Cortex of kidney (tissue), 1 donor: ENCODE measurements at places on chromosomes 2 and 18.

DNA sequence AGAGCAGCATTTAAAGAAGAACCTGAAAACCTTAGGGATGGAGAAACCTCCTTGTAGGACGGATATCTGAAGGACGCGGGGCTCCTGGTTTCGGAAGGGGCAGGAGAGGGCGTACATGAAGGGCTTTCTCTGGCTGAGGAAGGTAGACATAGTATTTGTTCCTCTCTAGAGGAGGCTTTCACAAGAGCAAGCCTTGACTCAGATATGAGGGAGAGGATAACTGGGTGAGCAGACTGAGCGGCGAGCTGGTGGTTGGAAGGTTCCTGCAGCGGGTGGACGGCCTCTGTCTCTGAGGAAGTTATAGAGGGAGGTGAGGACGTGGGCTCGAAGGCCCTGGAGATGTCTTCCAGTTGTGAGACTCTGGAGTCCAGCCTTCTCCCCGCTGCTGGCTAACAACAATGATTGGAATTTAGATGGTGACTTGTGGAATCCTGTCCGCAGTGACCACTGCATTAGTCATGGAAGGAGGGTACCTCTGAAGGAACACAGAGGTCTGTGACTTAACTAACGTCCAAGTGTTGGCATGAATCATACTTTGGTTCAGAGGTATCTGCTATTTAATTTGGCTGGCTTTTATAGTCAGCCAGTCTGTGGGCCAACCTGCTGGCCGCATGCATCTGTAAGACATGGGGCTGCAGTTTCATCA lies 80.9 kb downstream of the ASAP2 start:
- DNase-seq, result no peak

GRCh38 chr2:120604767-120605166 lies 130.9 kb upstream of the GLI2 start:
- DNase-seq, result no peak

GRCh38 chr2:240902615-240903041 lies 3.5 kb upstream of the CROCC2 start:
- no peak for DNase-seq

GRCh38 chr2:223846515-223846914 lies 9.1 kb upstream of the AP1S3 start:
- DNase-seq, result no peak

- no peak for DNase-seq
Observed at GRCh38 chr2:229485857-229486256, 214.8 kb upstream of the PID1 start.

DNA sequence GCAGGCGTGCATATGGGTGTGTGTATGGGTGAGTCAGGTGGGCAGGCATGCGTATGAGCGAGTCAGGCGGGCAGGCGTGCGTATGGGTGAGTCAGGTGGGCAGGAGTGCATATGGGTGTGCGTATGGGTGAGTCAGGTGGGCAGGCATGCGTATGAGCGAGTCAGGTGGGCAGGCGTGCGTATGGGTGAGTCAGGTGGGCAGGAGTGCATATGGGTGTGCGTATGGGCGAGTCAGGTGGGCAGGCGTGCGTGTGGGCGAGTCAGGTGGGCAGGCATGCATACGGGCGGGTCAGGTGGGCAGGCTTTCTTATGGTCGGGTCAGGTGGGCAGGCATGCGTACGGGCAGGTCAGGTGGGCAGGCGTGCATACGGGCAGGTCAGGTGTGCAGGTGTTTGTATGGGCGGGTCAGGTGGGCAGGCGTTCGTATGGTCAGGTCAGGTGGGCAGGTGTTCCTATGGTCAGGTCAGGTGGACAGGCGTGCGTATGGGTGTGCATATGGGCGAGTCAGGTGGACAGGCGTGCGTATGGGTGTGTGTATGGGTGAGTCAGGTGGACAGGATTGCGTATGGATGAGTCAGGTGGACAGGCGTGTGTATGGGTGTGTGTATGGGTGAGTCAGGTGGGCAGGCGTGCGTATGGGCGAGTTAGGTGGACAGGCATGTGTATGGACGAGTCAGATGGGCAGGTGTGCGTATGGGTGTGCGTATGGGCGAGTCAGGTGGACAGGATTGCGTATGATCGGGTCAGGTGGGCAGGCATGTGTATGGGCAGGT lies 28.7 kb upstream of the KLF11 start:
- DNase-seq, result no peak

GRCh38 chr18:44813586-44813985 lies 132.9 kb downstream of the SETBP1 start:
- DNase-seq, result no peak

- DNase-seq, result no peak
Observed at GRCh38 chr2:47888581-47889280, 17.6 kb downstream of the FBXO11 start.

DNA sequence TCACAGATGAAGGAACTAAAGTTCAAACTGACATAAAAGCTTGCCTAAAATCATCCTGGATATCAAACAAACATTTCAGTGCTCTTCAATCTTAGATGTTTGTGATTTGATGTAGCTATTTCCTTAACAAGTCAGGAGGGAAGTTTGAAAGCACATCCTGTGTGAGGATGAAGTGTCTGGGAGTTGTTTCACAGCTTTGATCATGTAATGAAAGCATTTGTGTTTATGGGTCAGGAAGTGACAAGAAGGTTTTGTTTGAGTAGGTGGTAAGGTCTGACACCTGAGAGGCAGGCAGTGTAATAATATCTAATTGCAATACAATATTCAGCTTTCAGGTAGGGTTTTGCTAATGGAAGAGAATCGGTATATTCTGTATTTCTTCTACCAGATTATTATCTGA lies 26.0 kb upstream of the CSRNP3 start:
- no peak for DNase-seq

GRCh38 chr2:47644351-47644750 lies 138.6 kb upstream of the MSH6 start:
- no peak for DNase-seq

- DNase-seq, result no peak
Observed at GRCh38 chr2:101179982-101180381, 28.8 kb upstream of the TBC1D8 start.

GRCh38 chr2:45505138-45505537 lies 105.9 kb downstream of the SRBD1 start:
- no peak for DNase-seq

- no peak for DNase-seq
Observed at GRCh38 chr2:58350484-58350883, 109.4 kb upstream of the FANCL start.

- DNase-seq, result no peak
Observed at GRCh38 chr2:160731856-160732255, 238.2 kb upstream of the RBMS1 start.

- no peak for DNase-seq
Observed at GRCh38 chr18:10511236-10511635, 14.6 kb upstream of the NAPG start.

DNA sequence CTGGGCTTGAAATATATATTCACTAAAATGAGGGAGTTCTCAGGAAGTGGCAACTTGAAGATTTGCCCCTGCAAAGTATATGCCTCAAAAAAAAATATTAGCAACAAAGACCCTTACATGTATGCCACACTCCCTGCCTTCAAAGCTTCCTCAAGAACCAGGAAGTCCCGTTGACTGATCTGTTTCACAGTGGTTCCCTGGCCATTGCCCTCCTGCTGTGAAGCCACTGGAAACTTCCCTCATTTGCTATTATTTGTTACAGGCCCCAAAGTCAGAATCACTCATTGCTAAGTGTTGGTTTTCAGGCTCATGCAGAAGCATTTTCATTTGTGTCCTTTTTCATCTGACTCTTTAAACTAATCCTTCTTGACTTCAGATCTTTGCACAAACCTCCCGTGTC lies 421.5 kb downstream of the ZNF521 start:
- DNase-seq, result no peak

DNA sequence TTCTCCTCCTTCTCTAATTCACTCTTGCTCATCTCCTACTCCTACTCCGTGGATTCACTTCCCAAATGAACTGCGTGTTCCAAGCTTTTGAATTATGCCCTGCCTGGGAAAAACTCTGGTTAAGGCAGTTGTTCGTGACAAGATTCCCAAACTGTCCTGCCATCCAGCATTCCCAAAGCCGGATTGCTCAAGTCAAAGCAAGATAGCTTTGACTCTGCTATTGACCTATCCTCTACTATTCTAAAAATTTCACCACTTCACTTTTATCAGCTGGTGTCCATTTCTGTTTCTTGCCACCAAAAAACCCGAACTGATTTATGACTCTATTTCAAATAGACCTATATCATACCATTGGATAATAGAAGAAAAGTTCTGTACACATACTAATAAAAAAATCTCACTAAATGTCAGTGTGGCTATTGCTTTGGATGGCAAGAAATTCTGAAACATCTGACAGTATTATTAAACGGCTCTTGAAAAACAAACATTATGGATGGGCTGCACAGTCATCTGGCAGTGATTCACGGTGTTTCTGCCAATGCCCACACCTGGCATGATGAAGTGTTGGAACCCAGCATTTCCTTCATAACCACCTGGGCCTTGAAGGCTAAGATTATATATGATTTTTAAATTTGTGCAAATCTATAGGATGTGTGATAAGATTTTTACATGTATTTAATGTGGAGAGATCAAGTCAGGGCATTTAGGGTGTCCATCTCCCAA lies 87.4 kb downstream of the NCKAP5 start:
- no peak for DNase-seq

DNA sequence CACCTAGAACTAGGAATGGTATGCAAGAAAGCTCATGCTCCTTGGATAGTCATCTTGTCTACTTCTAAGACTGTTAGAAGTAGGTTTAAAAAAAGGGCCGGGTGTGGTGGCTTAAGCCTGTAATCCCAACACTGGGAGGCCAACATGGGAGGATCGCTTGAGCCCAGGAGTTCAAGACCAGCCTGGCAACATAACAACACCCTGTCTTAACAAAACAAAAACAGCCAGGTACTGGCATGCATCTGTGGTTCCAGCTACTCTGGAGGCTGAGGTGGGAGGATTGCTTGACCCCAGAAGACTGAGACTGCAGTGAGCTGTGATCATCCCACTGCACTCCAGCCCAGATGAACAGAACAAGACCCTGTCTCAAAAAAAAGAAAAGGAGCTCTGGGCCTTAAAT lies 19.9 kb downstream of the PNO1 start:
- DNase-seq, result no peak

DNA sequence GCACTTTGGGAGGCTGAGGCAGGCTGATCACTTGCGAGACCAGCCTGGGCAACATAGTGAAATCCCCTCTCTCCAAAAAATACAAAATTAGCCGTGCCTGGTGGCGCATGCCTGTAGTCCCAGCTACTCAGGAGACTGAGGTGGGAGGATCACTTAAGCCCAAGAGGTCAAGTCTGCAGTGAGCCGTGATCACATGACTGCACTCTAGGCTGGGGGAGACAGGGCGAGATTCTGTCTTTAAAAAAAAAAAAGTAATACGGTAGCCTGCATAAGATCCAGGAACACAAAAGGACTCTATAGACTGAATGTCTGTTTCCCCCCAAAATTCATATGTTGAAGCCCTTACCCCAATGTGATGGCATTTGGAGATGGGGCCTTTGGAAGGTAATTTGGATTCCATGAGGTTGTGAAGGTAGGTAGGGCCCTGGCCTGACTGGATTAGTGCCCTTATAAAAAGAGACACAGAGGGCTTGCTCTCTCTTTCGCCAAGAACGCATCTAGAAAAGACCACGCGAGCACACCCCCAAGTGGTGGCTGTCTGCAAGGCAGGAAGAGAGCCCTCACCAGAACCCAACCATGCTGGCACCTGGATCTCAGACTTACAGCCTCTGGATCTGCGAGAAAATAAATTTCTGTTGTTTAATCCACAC lies 17.0 kb downstream of the MBOAT2 start:
- no peak for DNase-seq

DNA sequence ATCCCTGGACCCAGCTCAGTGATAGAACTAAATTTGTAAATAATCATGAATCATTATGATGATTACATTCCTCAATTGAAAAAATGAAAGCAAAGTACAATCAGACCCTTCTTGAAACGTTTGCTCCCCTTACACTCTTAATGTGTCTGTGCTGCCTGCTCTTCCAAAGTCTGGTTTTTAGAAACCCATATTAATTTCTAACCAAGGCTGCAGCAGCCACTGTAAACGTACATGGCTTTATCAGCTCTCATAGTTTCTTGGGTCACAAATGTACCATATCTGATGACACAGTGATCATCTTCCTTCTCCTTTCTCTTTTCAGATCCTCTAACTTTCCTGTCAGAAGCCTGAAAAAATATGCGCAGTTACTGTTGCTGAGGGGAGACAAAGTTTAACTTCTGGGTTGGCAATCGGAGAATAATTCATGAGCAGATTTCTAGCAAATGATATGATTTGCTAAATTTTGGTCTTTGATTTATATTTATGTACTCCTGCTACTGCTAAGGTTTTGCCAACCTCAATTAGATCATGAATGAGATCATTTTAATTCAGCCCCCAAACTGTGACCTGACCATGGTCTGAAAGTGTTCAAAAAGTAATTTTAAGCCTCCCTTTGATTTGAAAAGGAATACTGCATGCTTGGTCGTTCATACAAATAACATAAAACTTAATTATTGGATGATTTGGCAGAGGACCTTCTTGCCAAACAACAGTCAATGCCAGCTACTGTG lies 12.3 kb downstream of the ZEB2 start:
- DNase-seq, result no peak

DNA sequence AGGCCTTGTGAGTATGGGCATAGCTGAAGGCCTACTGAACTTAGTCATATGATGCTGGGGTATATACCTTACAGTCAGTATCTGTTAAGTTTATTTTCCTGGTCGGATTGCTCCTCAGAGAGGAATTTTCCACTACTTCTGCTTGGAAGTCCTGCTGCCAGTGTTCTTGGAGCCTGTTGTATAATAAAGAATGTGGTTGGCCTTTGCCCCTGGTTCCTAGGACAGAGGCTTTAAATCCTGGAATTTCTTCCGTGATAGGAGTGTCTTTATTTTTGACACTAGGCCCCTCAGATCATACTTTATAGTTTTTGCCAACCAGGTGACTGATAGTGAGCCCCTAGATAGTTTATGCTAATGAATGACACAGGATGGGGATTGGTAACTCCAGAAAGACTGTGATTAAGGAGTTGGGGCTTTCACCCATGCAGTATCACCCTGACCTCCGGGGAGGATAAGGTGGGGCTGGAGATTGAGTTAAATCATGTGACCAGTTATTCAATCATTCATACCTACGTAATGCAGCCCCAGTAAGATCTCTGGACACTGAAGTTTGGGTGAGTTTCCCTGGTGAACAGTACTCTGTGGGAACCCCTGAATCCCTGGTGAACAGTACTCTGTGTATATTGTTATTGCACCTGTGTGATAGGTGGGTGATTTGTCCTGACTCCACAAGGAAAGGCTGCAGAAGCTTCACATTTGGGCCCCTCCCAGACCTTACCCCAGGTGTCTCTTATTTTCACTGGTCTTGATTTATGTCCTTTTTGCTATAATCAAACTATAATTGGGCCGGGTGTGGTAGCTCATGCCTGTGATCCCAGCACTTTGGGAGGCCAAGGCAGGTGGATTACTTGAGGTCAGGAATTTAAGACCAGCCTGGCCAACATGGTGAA lies 56.9 kb downstream of the COMMD1 start:
- DNase-seq, result no peak

GRCh38 chr2:215441560-215442400 lies 5.9 kb upstream of the FN1 start:
- no peak for DNase-seq

DNA sequence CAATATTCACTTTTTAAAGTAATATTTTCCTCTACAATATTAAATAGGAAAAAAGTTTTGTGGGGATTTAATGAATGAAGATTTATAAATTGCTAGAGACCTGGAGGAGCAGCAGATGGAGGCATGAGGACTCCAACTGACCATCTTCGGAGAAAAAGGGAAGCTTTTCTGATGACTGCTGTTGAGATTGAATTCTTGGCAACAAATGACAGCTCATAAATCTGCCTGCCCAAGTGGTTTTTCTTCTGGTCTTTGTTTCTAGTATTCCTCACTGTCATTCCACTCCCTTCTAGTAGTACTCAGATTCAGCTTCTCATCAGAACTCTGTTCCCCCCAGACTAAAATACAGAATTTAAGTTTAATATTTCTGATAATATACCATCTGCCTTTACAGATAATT lies 157.0 kb downstream of the EML6 start:
- DNase-seq, result no peak
